ENCODE measurements at places on chromosomes 4 and X.

DNA sequence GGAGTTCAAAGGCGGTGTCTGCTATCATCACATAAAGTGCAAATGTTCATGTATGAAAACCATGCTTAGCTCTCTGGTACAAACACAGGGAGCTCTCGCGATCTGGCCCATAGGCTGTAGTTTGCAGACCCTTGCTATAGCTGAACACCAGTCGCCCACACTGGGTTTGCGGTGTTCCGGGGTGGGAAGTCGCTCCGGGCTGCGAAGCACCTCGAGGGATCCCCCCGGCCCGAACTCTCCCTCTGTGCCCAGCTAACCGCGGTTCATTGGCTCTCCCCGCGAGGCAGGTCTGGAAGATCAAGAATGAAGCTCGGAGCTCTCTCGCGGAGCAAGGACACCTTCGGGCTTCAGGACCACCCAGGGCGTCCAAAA lies 341 bp upstream of the PRPS2 start:
- DNase-seq = no peak

GRCh38 chr4:56134266-56134665 lies 185.5 kb downstream of the CEP135 start:
- no peak for DNase-seq

DNA sequence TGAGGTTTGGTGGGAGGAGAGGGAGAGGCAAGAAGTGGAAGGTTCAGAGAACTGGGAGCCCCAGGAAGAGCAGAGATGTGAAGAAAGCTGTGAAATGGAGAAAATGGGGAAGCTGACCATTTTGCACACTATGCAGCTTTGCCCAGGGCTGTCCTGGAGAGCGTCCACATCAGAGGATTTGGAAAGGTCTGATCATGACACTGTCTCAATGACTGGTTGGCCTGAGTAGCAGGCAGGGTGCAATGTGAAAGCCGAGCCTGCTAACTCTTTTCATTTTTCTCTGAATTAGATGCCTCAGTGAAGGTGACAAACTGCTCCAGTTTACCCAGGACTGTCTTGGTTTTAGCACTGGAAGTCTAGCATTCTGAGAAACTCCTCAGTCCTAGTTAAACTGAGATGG lies 330.1 kb upstream of the RPS6KA3 start:
- DNase-seq = no peak

DNA sequence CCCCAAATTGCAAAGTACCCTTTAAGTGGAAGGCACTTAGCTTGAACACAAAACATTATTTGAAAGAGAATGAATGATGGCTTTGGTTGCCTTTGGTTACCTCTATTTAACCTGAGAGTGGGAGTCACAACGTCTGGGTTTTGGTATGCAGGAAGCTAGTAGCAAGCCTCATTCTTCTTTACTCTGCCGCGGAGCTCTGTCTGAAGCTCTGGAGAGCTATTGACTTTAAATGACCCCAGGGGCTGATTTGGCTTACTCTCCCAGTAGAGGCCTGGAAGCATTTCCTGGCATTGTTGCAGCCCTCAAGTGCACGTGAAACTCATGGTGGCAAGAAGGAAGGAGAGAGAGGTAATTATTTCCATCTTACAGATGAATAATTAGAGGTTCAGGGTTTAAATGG lies 81.8 kb upstream of the MAGEA4 start:
- DNase-seq = no peak

DNA sequence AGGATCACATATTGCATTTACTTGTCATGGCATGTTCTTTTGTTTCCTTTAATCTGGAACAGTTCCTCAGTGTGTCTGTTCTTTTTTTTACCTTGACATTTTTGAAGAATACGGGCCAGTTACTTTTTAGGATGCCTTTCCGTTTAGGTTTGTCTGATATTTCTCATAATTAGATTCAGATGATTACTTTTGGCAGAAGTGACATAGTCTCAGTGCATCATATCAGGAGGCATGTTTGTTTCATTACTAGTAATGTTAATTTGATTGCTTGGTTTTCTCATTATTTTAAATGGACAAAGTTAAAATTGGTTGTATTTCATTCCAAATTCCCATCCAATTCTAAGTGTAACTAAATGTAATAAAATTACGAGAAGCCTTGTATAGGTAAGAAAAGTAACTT lies 8.3 kb downstream of the POLR2B start:
- DNase-seq = no peak

GRCh38 chrX:150036641-150037040 lies 98.3 kb upstream of the EOLA2 start:
- DNase-seq = no peak

GRCh38 chrX:150527108-150527507 lies 41.3 kb upstream of the MTM1 start:
- DNase-seq = no peak

DNA sequence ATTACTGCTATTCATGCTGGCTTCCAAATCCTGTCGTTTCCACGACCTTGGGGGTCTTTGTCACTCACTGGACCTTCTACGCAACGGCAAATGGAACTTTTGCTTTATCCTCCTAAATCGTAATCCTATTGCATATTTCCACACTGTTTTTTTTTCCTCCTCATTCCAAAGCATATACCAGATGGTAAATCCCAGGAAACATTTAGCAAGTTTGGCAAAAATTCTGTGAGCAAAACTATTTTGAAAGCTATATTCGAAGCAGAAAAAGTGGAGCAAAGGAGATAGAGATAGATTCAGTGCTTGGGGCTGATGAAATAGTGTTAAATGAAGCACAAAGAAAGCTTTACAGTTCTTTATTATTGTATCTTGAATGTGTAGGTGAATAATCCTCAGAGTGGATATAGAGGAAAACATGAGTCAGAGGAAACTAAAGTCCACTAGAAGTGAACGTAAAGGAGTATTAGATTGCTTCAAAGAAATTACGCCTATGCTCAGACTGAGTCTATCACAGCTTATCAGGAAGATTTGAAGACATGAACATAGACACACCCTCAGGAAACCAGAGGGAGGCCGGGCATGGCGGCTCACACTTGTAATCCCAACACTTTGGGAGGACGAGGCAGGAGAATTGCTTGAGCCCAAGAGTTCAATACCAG lies 50.2 kb upstream of the FAM9A start:
- DNase-seq = no peak

- DNase-seq = no peak
Observed at GRCh38 chr4:56880572-56880971, 27.1 kb upstream of the REST start.

Data from activated T-cell treated with anti-CD3 and anti-CD28 coated beads, Interleukin-2, amount 50 U/mL, for 1 hour (primary cell).